ENCODE measurements at places on chromosomes 13 and 19. TPM values are rescaled to one million over a fixed set of nuclear protein-coding genes. Genes with fewer than 3 reads are reported as not detected.

DNA sequence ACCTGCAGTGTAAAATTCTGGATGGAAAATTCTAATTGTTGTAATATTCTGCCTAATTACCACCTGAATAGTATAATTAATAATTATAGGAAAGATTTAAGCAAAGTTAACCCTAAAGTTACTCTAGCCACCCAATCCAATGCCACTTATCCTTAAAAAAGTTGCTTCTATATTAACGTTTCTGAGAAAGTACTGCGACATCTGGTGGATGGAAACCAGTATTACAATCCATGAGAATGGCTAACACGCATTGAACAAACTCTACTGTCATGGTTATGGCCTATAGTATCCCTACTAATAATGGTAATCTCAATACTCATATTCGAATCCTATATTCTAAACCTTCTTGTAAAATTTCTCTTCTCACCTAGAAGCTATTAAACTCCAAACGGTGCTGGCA, 1551.8 kb downstream of the SLITRK1 start:
- H3K27ac ChIP-seq, result no peak overlapping the region
- DNase-seq, result no peak
- no peaks in the 10 kb centered on the region for H3K27me3 ChIP-seq
- H3K36me3 ChIP-seq, result no peaks in the 10 kb centered on the region
- no peaks in the 10 kb centered on the region for H3K4me1 ChIP-seq

The NLRP7 gene
- total RNA-seq, result not detected

- DNase-seq, result no peak
- peaks cover 30% of the 10 kb centered on the region for H3K4me1 ChIP-seq
- H3K27ac ChIP-seq, result peak overlapping the region; percentile 94
- peak overlapping the region; percentile 85 for H3K4me3 ChIP-seq
- no peaks in the 10 kb centered on the region for H3K27me3 ChIP-seq
These were observed 774 bp upstream of the PPP2R1A start for GRCh38 chr19:52188822-52189734.

DNA sequence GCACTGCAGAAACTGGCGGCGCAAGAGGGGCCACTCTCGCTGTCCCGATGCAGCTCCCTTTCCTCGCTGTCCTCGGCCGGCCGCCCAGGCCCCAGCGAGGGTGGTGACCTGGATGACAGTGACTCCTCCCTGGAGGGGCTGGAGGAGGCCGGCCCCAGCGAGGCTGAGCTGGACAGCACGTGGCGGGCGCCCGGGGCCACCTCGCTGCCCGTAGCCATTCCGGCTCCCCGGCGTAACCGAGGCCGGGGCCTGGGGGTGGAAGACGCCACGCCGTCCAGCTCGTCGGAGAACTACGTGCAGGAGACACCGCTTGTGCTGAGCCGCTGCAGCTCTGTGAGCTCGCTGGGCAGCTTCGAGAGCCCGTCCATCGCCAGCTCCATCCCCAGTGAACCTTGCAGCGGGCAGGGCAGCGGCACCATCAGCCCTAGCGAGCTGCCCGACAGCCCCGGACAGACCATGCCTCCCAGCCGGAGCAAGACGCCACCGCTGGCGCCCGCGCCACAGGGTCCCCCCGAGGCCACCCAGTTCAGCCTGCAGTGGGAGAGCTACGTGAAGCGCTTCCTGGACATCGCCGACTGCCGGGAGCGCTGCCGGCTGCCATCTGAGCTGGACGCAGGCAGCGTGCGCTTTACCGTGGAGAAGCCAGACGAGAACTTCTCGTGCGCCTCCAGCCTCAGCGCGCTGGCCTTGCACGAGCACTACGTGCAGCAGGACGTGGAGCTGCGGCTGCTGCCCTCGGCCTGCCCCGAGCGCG, 12.4 kb downstream of the C19orf25 start:
- H3K36me3 ChIP-seq, result no peaks in the 10 kb centered on the region
- peaks cover 11% of the 10 kb centered on the region for H3K4me1 ChIP-seq
- no peak overlapping the region for H3K4me3 ChIP-seq
- H3K27me3 ChIP-seq, result peaks cover 13% of the 10 kb centered on the region
- H3K27ac ChIP-seq, result no peak overlapping the region

DNA sequence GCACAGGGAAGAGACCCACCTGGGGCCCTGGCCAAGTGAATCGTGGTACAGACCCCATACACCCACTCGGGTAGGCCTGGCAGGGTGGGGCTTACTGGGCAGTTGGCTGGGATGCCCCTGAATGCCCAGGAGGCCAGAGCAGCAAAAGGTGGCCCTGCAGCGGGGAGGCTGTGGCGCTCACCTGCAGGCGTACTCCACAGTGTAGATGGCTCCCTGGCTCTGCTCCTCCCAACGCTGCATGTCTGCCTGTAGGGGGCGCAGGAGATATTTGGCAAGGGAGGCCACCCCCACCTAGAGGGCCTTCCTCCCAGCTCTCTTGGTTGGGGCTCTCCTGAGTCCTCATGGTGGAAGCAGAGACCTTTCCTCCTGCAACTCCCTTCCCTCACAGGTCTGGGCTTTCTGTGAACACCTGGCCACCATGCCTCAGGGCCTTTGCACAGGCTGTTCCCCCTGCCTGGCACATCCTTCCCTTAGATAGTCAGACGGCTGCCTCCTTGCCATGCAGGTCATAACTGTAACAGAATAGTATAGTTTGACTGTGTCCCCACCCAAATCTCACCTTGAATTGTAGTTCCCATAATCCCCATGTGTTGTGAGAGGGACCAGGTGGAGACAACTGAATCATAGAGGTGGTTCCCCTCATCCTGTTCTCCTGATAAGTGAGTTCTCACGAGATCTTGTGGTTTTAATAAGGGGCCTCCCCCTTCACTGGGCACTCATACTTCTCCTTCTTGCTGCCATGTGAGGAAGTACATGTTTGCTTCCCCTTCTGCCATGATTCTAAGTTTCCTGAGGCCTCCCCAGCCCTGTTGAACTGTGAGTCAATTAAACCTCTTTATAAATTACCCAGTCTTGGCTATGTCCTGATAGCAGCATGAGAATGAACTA, 5.9 kb downstream of the BORCS8 start:
- H3K4me1 ChIP-seq, result peaks cover 33% of the 10 kb centered on the region
- peak overlapping the region; percentile 34 for H3K27ac ChIP-seq
- peaks cover 18% of the 10 kb centered on the region for H3K36me3 ChIP-seq
- no peaks in the 10 kb centered on the region for H3K27me3 ChIP-seq

- no peak for DNase-seq
- no peak overlapping the region for H3K4me3 ChIP-seq
- peaks cover 24% of the 10 kb centered on the region for H3K4me1 ChIP-seq
- no peak overlapping the region for H3K27ac ChIP-seq
These were observed 5.3 kb upstream of the NRTN start for GRCh38 chr19:5799247-5800241.

GRCh38 chr13:113553511-113554332, 30.8 kb upstream of the TFDP1 start:
- H3K36me3 ChIP-seq, result peaks cover 9% of the 10 kb centered on the region
- no peaks in the 10 kb centered on the region for H3K4me1 ChIP-seq
- H3K27ac ChIP-seq, result no peak overlapping the region
- no peak overlapping the region for H3K4me3 ChIP-seq
- H3K27me3 ChIP-seq, result no peaks in the 10 kb centered on the region

DNA sequence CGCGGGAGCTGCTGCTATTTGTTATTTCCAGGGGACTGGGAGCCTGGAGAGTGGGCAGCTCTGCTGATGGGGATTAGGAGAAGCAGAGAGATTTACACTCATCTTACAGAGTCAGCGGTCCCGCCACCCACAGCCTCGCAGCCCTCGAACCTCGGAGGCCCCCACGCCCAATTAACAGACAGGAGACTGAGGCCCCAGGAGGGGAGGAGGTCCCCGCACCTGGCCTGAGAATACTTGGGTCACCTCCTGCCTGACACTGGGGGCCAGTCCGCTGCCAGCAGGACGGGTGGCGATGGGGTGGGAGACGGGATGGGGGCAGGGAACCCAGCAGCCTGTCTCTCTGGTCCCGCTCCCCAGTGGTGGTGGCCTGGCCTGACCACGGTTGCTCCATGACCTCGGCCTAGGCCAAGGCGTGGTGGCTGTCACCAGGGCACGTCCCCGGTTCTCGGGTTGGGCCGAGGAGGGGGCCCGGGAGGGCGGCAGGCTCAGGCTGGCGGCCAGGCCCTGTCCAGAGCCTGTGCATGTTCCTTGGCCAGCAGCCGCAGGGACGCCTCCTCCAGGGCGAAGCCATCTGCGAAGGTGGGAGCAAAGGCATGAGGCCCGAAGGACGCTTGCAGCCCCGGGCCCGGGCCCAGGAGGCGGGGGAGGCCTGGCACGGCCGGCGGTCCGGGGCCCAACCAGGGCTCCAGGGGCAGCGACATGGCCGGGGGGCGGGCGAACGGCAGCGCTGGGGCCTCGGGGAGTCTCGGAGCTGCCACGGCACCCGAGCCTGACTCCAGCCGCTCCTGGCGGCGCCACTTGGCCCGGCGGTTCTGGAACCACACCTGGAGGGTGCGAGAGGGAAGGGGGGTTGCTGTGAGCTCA, 1.7 kb downstream of the RAX2 start:
- H3K4me3 ChIP-seq, result no peak overlapping the region
- peaks cover 6% of the 10 kb centered on the region for H3K36me3 ChIP-seq
- H3K4me1 ChIP-seq, result peaks cover 8% of the 10 kb centered on the region
- H3K27ac ChIP-seq, result no peak overlapping the region
- H3K27me3 ChIP-seq, result no peaks in the 10 kb centered on the region
- no peak for DNase-seq

The ZNF468 gene
- total RNA-seq, result 7.4 TPM

The DNAJB1 gene
- total RNA-seq, result 49.5 TPM

DNA sequence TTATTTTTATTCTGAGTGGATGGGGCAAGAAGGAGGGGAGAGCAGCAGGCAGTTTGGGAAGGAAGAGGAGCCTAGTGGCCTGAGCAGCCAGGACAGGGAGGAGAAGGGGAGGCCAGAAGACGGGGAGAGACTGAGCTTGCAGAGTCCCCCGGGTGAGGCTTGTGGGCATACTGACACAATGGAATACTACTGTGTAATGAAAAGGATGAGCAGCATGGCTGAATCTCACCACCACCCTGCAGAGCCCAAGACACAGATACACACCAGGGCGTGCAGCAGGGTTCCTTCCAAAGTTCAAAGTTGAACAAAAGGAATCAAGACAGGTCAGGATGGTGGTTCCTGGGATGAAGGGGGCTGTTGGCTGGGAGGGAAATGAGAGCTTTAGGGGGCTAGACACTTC, 8.1 kb upstream of the SMG9 start:
- H3K27me3 ChIP-seq, result no peaks in the 10 kb centered on the region
- peak overlapping the region; percentile 87 for H3K27ac ChIP-seq
- DNase-seq, result no peak
- H3K4me1 ChIP-seq, result peaks cover 74% of the 10 kb centered on the region
- H3K36me3 ChIP-seq, result peaks cover 34% of the 10 kb centered on the region

- H3K27ac ChIP-seq, result no peak overlapping the region
- H3K4me1 ChIP-seq, result peaks cover 1% of the 10 kb centered on the region
- H3K27me3 ChIP-seq, result peaks cover 13% of the 10 kb centered on the region
- H3K4me3 ChIP-seq, result no peak overlapping the region
- DNase-seq, result peak; percentile 63
- H3K36me3 ChIP-seq, result no peaks in the 10 kb centered on the region
These were observed 9.2 kb upstream of the FBN3 start for GRCh38 chr19:8158411-8159074.
